ENCODE measurements at places on chromosomes 1 and 21. TPM values are rescaled to one million over a fixed set of nuclear protein-coding genes. Genes with fewer than 3 reads are reported as not detected.

CR1 gene
- total RNA-seq, result not detected

DNA sequence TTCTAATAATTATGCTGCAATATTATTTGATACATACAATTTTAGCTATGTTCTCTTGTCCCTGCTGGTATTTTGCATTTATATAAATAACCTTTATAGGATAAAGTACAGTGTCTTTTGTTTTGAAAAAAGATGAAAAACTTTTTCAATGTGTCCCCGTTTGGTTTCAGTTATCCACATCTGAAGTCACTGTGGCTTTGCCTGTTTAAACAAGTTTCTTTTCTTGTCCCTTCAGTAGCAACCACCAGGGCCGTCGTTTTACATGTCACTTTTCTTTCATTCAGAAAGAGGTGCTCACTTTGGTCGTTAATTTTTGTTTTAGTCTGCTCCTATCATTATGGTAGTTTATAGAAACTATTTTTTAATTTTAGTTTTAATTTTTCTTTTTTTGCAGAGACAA is 41.4 kb downstream of the RABGAP1L start:
- H3K27me3 ChIP-seq, result no peaks in the 10 kb centered on the region
- DNase-seq, result no peak
- H3K4me3 ChIP-seq, result no peak overlapping the region
- no peaks in the 10 kb centered on the region for H3K36me3 ChIP-seq

- no peak overlapping the region for H3K27ac ChIP-seq
- no peaks in the 10 kb centered on the region for H3K4me1 ChIP-seq
- 0 out of 3 replicates have a peak, but pooled peaks cover 12% of the 10 kb centered on the region for H3K27me3 ChIP-seq
Observed at GRCh38 chr1:30635391-30635975, 87.9 kb downstream of the MATN1 start.

GRCh38 chr21:35559829-35560225 is 500.5 kb downstream of the SETD4 start:
- H3K4me1 ChIP-seq, result no peaks in the 10 kb centered on the region
- H3K36me3 ChIP-seq, result no peaks in the 10 kb centered on the region
- H3K27ac ChIP-seq, result no peak overlapping the region
- H3K27me3 ChIP-seq, result no peaks in the 10 kb centered on the region

GRCh38 chr1:220341126-220341525 is 68.9 kb upstream of the RAB3GAP2 start:
- 0 out of 2 replicates have a peak, but pooled peaks cover 2% of the 10 kb centered on the region for H3K27me3 ChIP-seq
- no peak overlapping the region for H3K27ac ChIP-seq
- no peaks in the 10 kb centered on the region for H3K36me3 ChIP-seq
- DNase-seq, result no peak

GRCh38 chr1:31939484-31940329 is 1.5 kb upstream of the PTP4A2 start:
- DNase-seq, result peak; percentile 87
- H3K4me3 ChIP-seq, result peak overlapping the region; percentile 12
- no peaks in the 10 kb centered on the region for H3K27me3 ChIP-seq
- peak overlapping the region; percentile 84 for H3K27ac ChIP-seq
- no peaks in the 10 kb centered on the region for H3K36me3 ChIP-seq

DNA sequence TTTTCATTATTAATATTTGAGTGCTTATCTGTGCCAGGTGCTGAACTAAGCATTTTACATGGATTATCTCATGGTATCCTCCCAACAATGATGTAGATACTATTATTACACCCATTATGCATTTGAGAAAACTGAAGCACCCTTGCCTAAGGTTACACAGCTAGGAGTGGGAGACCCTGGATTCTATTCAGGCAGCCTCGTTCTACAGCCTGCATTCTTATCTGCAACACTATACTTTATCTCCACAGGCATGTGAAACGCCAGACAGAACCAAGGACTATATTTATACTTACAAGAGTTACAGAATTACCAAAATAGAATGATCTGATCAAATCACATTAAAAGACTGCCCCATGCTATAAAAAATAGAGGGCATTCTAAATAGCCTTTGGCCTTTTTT is 22.4 kb downstream of the LPAR3 start:
- DNase-seq, result no peak
- no peak overlapping the region for H3K27ac ChIP-seq
- no peaks in the 10 kb centered on the region for H3K27me3 ChIP-seq
- no peaks in the 10 kb centered on the region for H3K4me1 ChIP-seq
- H3K4me3 ChIP-seq, result no peak overlapping the region

ATP6V1G3 gene
- not detected for total RNA-seq

DNA sequence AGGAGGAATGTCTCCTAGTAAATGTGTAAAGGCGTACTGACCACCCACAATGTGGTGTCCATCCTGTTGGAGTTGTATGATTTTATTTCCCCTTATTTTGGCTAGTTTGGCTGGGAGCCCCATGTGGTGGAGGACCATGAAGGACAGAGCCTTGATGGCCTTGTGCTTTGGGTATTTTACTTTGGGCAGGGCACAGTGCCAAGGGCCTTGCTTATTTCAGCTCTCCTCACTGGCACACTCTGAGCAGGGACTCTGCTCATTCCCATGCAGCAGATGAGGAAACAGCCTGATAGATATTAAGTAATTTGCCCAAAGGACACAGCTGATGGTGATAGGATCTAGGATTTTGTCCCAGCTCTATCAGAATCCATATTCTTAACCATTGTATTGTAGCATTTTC is 50.2 kb downstream of the SMYD2 start:
- peaks cover 74% of the 10 kb centered on the region for H3K36me3 ChIP-seq
- no peak overlapping the region for H3K27ac ChIP-seq
- H3K27me3 ChIP-seq, result no peaks in the 10 kb centered on the region
- no peaks in the 10 kb centered on the region for H3K4me1 ChIP-seq

DNA sequence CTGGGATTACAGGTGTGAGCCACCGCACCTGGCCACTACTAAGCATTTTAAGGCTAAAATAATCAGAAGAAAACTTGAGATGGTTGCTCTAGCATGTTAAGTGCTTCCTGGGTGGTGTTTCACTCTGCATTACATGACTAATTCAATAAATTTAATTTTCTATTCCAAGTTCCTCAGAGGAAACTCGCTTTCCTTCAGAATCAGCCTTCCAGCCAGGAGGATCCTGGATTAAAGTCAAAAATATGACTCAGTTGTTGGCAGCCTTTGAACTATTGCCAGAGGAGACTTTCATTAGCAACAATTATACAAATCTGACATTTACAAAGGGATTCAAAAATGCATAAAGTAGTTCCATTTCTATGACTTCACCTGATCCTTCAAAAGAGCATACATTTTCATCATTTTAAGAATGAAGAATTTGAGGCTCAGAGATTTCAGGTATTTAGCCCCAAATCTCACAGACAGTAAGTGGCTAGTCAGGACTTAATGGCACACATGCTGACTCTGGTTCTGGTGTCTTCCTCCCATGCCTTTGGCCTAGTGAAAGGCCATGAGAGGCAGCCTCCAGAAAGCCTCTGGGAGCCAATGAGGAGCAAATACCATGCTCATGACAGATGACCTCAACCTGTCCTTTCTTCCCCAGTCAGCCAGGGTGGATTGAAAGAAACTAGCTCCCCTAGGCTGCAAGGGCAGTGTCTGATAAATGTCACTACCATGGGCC is 115.7 kb downstream of the MAP3K21 start:
- H3K4me1 ChIP-seq, result no peaks in the 10 kb centered on the region
- H3K27ac ChIP-seq, result no peak overlapping the region
- no peaks in the 10 kb centered on the region for H3K36me3 ChIP-seq
- DNase-seq, result no peak

DNA sequence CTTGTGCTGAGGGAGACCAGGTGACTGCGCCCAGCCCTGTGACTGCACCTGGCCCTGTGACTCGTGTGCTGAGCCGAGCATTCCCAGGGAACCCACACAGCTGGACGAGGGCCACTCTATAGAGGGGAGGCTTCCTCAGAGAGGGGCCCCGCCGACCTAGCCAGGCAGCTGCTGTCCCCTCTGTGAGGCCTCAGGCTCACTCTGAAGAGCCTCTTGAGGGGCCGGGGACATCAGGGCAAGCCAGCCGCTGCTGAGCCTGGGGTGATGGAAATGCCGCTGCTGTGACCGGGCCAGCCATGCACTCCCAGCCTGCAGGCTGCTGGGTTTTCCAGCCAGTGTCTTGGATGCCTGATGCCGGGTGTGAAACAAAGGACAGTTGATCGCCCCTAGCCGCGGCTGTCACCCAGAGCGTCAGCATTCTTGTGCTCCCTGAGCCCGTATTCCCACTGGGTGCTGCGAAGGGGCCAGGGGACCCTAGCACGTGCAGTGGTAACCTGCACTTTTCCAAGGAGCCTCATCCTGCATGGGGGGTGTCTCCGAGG is 17.5 kb downstream of the PFKL start:
- no peak for DNase-seq
- H3K4me3 ChIP-seq, result no peak overlapping the region
- peaks cover 30% of the 10 kb centered on the region for H3K36me3 ChIP-seq
- H3K27me3 ChIP-seq, result no peaks in the 10 kb centered on the region
- H3K27ac ChIP-seq, result no peak overlapping the region

RHD gene
- total RNA-seq, result not detected

DNA sequence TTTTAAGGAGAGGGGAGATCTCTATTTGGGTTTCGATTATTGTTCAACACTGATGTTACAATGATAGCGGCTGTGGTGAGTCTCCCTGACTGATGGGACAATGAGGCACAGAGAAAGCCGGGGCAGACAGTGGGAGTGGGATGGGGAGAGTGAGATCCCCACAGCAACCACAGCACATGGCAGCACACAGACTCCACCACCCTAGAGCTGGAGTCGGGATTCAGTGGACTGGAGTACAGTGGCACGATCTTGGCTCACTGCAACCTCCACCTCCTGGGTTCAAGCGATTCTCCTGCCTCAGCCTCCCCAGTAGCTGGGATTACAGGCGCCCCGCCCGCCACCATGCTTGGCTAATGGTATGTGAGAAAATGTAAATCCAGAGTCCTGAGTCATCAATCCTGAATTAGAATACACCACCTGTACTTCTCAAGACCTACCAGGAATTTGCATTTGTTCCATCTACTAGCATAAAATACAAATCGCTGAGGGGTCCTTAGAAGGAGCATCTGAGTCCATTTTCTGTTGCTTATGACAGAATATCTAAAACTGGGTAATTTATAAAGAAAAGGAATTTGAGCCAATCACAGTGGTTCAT is 125.8 kb downstream of the TOMM20 start:
- DNase-seq, result no peak
- no peaks in the 10 kb centered on the region for H3K27me3 ChIP-seq
- no peak overlapping the region for H3K4me3 ChIP-seq
- H3K36me3 ChIP-seq, result no peaks in the 10 kb centered on the region
- H3K4me1 ChIP-seq, result peaks cover 26% of the 10 kb centered on the region
- H3K27ac ChIP-seq, result no peak overlapping the region

DNA sequence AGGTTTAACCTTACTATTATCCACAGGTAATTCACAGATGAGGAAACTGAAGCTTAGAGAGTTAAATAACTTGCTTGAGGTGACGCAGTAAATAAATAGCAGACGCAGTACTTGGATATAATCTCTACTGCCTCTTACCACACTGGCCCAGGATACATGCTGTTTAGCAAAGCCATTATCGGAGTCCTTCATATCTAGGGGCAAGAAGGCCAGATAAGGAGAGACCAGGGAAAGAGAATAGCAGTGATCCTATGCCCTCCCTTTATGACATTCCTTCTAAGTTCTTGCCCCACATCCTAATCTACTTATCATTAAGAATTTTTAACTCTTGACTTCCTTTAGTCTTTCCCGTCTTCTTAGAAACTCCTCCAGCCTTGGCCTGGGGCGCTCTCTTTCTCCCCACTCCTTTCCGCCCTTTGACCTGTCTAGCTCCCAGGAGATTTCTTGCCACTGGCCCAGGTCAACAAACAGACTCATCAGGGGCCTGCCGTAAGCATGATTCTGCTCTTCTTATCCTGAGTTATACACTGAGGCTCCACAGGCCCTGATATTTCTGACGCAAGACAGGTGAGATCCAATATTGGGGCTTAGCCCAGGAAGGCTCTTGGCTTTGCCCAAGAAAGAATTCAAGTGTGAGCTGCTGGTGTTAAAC is 11.4 kb upstream of the SLAMF1 start:
- no peaks in the 10 kb centered on the region for H3K36me3 ChIP-seq
- H3K4me3 ChIP-seq, result no peak overlapping the region
- H3K27ac ChIP-seq, result no peak overlapping the region
- H3K4me1 ChIP-seq, result no peaks in the 10 kb centered on the region

DNA sequence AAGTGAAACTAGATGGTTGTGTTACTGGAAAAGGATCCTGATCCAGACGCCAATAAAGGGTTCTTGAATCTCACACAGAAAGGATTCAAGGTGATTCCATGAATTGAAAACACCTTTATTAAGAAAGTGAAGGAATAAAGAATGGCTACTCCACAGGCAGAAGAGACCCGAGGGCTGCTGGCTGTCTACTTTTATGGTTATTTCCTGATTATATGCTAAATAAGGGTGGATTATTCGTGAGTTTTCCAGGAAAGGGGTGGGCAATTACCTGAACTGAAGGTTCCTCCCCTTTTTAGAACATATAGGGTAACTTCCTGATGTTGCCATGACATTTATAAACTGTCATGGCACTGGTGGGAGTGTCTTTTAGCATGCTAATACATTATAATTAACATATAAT is 50.9 kb upstream of the WARS2 start:
- no peaks in the 10 kb centered on the region for H3K36me3 ChIP-seq
- no peak overlapping the region for H3K27ac ChIP-seq
- H3K4me3 ChIP-seq, result no peak overlapping the region
- H3K27me3 ChIP-seq, result no peaks in the 10 kb centered on the region

OSBPL9 gene
- 198 TPM for total RNA-seq

- no peaks in the 10 kb centered on the region for H3K27me3 ChIP-seq
- H3K27ac ChIP-seq, result no peak overlapping the region
- no peak overlapping the region for H3K4me3 ChIP-seq
- DNase-seq, result no peak
- no peaks in the 10 kb centered on the region for H3K36me3 ChIP-seq
- no peaks in the 10 kb centered on the region for H3K4me1 ChIP-seq
Observed at GRCh38 chr21:28602546-28602945, 390.1 kb downstream of the LTN1 start.

DNA sequence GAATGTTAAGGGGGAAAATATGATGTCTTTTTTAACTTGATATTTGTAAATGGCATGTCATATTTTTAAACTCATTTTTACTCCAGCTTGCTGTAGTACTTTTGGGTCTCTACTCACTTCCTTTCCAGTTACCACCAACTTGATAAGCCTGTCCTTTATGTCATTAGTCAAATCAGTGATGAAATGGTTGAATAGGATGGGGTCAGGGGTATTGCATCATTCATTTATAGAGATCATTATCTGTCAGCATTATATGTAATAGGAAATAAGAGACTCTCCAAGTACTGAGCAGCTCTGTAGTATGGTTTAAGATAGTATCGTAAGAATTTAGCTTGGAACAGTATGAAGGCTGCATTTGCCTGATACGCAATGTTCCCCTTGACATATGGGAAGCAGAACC is 227.3 kb downstream of the BRINP3 start:
- H3K27me3 ChIP-seq, result no peaks in the 10 kb centered on the region
- H3K4me1 ChIP-seq, result no peaks in the 10 kb centered on the region
- no peak for DNase-seq
- no peaks in the 10 kb centered on the region for H3K36me3 ChIP-seq
- no peak overlapping the region for H3K27ac ChIP-seq
- no peak overlapping the region for H3K4me3 ChIP-seq

GRCh38 chr1:232951180-232951579 is 769 bp downstream of the NTPCR start:
- no peak overlapping the region for H3K27ac ChIP-seq
- H3K4me3 ChIP-seq, result peak overlapping the region; percentile 78
- no peaks in the 10 kb centered on the region for H3K27me3 ChIP-seq
- H3K4me1 ChIP-seq, result peaks cover 31% of the 10 kb centered on the region

- no peak overlapping the region for H3K4me3 ChIP-seq
- H3K27ac ChIP-seq, result no peak overlapping the region
- H3K4me1 ChIP-seq, result peaks cover 54% of the 10 kb centered on the region
- DNase-seq, result no peak
Observed at GRCh38 chr1:112625696-112626095, 6.1 kb downstream of the CAPZA1 start.

- H3K27me3 ChIP-seq, result no peaks in the 10 kb centered on the region
- no peak overlapping the region for H3K4me3 ChIP-seq
- no peak for DNase-seq
- no peak overlapping the region for H3K27ac ChIP-seq
- H3K36me3 ChIP-seq, result peaks cover 82% of the 10 kb centered on the region
Observed at GRCh38 chr21:33908760-33909159, 6.8 kb downstream of the ATP5PO start.
